ENCODE measurements at places on chromosomes 6 and 20.
A peak's percentile ranks its signal among the peaks of the same experiment; 100 is the strongest.

DNA sequence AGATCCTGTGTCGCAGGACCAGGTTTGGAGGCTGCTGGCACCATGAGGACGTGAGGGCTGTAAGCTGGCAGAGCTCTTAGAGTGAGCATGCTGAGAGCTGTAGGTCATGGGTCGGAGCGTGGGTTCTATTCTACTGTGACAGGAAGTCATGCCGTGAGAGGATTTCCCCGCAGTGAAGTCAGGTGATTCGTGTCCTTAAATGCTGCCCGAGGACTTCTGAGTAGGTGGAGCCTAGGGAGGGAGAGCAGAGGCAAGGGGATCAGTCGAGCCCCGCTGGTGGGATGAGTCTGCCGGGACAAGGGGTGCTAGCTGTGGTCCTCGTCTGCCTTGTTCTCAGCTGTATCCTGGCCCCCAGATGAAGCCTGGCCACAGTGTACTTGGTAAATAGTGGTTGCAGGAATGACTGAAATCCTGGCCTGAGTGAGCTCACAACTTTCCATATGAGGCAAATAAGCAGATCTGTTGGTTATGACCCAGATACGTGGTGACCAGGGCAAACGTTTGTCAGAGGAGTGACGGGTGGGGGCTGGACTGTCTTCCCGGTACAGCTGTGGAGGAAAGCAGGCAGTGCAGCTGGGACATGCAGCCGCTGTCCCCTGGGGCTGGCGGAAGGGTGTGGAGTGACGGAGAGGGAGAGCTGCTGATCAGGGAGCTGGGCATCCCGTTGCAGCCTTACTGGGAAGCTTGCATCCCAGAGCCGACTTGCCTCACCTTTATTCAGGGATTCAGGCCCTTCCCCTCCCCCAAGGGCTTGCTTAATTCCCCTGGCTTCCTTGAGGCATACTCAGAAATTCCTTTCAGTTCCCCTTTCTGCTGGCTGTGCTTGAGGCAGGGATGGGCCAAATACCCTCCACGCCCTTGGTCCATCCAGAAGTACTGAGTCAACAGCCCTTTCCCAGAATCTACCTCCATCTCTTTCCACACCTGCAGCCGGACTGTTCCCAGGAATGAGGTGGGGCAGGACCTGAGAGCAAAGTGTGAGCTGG, 250.9 kb upstream of the RREB1 start:
- peak; percentile 23 for DNase-seq

GRCh38 chr6:18412068-18412467, 24.9 kb downstream of the RNF144B start:
- DNase-seq: no peak

- peak; percentile 49 for DNase-seq
Measured at GRCh38 chr6:1611572-1612298, 2.0 kb downstream of the FOXC1 start.

DNA sequence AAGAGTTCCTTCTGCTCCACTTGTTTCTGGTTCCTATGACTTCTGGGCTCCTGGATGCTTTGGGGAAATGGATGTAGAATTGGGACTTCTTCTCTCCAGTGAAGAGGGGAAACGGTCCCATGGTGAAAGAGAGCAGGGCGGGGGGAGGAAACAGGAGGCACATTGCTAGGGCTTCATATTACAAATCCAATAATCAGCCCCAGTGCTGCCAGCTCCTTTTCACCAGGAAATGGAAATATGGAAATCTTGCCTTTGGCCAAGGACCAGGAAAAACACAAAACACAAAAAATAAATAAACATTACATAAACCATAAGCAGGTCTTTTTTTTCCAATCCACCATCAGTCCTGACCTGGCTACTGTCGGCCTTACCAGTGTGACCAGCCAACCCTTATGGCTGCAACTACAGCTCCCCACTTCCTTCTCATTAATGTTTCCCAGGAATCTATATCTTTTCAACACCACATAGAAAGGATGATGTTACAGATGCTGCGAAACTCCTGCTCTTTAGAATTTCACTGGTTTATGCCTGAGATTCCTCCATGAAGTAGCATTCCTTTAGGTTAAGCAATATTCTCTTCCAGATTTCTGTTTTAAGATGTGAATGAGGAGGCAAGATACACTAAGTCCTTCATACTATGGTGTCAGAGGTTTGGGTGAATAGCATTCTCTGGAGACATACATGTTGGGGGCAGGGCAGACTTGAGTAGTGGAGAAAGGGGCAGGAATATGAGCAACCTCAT, 2.0 kb downstream of the PI3 start:
- no peak for DNase-seq

DNA sequence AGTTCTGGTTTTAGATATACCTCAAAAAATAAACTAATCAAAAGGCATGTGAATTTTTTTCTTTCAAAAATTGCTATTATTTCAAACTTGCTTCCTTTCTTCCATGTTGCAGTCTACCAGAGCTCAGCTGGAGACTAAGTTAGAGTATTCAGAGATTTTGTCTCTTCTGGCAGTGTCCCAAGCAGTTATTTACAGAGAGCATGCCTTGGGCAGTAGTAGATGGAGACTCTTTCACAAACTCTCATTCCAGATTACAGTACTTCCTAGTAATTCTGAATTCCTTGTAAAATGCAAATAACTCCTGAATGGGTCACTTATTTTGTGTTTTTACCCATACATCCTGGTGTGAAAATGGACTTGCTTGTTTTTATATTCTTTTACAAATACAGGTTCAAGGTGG, 703.4 kb downstream of the EPHA7 start:
- DNase-seq: peak; percentile 24

GRCh38 chr6:43077981-43078511, 1.9 kb downstream of the PTK7 start:
- DNase-seq: peak; percentile 60

DNA sequence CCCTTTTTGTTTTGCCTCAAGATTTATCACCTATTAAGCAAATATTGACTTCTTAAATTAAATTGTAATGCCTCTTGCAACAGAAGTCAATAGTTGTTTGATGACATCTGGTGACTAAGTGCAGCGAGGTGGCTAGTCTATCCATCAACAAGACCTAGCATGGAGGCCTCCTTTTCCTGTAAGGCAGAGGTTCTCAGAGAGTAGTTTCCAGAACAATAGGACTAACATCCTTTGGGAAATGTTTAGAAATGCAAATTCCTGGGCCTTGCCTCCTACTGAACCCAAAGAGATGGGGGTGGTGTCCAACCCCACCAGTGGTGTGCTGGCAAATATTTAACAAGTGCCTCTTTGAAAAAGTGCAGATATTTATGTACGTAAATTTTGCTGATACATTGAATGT, 143.7 kb downstream of the SCP2D1 start:
- no peak for DNase-seq

GRCh38 chr6:116268589-116269293, 11.0 kb downstream of the TSPYL1 start:
- DNase-seq: peak; percentile 87

DNA sequence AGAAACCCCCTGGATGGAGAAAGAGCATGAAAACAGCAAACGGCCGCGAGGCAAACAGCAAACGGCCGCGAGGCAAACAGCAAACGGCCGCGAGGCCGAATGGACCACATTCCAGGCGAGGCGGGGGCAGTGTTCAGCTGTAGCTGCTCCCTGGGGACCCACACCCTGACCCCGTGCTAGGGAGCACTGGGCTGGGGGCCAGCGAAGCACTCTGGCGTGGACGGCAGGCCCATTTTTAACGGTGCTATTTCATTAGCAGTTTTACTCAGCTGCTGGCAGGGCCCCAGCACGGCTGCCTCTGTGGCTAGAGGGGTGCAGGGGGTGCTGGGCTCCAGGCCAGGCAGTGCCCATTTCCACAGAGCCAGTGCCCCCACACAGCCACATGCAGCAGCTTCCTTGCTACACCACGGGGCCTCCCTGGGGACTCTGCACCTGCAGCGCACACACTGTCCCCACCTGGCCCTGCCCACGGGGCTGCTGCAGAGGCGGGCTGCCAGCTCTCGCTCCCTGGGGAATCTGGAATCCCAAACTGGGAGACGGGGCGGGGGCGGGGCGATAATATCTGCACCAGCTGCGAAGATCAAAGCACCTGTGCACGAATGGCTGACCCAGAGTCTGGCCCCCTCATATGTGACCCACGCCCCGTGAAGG, 35.6 kb upstream of the SLCO4A1 start:
- no peak for DNase-seq

DNA sequence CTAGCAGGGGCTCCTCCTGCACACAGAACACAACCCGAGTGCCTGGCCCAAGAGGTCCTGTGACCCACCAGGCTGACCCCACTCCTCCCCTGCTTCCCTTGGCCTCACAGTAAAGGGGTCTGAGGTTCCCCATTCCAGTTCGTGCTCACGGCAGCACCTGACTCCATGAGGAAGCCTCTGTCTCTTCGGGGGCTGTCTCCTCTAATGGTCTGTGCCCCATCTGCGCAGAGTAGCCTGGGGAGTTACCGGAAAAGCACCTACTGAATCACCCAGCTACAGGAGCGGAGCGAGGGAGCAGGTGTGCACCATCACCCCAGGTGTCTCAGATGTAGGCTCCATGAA, 93.2 kb downstream of the ASXL1 start:
- DNase-seq: no peak

GRCh38 chr6:36622901-36623546, 28.9 kb downstream of the SRSF3 start:
- no peak for DNase-seq

DNA sequence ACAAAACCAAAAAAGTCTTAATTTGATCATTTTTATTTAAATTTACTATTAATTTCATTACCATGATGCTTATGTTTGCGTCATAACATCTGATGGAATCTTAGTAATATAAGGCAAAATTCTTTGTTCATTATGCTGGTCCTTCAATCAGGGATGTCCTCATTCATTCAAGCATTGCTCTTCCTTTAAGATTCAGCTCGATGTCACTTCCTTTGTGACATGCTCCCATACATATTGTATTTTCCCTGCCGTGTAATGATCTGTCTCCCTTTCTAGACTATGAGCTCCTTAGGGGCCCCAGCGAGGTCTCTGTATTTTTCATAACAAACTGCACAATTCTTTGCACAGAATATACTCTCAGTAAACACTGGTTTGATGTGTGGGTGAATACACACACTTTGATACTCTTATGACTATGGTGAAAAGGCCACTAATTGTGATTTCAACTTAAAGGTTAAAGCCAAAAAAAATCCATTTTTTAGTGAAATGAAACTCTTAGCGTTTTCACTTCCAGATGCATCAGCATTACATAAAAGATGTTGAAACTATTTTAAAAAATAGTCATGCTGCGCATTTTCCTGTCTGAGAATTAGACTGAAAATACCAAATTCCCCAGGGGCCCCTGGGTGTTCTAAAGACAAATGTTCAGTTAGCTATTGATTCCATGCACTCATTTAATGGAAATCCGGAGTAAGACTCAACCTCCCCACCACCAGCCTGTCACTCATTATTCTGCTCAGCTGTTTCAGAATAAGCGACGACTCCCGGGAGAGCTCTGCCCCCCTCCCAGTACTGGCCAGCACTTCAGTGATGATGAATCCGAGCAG, 169.7 kb downstream of the ATXN1 start:
- peak; percentile 50 for DNase-seq

DNA sequence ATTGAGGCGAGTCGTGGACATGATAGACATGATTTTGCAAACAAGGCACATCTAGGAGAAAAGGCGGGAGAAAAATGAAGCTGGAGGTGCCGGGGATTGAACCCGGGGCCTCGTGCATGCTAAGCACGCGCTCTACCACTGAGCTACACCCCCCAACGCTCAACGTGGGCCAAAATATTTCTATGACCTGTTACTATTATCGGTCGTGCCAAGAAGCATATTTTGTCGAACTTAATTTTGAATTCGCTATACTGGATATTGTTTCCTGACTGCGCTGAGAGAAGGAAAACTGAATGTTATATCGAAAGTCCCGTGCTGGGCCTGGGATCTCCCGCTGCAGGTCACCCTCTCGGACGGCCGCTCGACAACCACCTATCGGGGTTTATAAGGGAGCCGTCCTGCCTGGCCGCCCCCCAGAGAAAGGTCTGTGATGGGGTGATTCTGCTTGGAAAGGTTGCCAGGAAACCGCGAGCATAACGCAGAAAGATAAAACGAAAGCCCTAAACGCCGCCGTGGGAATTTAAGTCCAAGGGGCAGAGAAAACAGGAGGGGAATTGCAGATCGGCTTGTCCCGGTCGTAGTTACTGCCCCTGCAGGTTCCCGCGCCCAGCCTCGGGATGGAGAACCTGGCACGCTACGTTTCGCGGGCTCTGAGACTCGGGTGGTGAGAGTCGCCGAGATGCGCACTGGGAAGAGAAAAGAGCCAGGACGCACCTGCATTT, 60.0 kb downstream of the TRIM27 start:
- DNase-seq: peak; percentile 75

GRCh38 chr20:18541741-18542140, 25.5 kb upstream of the SMIM26 start:
- peak; percentile 9 for DNase-seq

DNA sequence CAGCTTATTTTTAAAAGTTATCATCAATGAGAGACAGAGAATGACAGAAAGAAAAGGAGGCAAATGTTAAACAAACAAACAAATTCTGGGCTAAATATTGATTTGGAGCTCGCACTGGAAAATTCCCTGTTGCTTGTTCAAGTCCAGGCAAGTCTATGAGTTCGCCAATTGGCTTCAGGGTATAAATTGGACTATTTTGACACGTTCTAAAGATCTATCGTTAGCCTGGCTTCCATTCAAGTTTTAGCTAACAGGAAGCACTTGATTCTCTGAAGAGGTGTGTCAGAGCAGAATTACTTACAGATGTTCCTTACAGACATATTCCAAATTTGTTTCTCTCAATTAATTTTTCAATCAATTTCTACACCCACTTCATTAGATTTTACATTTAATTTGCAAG, 15.8 kb upstream of the RFPL4B start:
- no peak for DNase-seq

- DNase-seq: peak; percentile 94
Measured at GRCh38 chr6:27839626-27840475, 72.3 kb downstream of the OR2B2 start.

DNA sequence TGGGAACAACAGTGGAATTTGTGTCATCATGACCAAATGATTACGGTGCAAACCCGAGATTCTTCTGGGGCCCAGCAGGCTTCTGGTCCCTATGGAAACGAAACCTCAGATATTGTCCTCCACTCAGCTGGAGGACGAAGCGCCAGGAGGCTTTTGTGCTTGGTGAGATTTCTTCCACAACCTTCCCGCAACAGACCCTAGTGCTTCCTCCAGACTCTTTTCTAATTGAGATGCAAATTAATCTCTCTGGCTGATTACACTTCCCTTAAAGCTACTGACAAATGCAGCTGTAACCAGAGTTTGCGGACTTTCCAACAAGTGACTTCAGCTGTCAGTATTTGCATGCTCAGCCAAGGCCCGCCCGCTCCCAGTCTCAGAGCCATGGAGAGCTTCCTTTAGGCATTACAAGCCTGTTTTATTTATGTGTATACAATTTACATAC, 96.0 kb downstream of the INSM1 start:
- peak; percentile 18 for DNase-seq

DNA sequence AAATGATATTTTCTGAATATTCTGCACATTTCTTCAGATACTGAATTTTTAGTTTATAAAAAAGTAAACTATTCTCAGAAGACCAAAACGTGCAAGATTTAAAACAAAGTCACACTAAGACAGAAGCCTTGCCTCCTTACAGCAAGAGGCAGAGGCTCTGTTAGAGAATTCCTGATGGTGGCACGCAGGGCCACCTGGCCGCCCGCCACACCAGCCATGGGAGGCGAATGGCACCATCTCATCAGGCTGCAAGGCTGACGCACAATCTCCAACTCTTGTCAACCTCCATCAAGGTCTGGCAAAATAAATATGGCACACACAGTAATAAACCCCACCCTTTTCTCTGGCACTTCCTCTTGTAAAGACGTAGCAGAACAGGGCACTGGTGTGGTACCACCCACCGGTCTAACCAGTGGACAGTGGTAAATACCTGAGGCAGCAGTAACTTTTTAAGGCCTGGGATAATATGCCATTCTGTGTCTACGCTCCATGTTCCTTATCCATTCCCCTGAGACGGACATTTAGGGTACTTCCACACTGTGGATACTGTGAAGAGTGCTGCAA, 111.4 kb downstream of the WDR27 start:
- no peak for DNase-seq
